ENCODE measurements at places on chromosomes 5 and 9.

DNA sequence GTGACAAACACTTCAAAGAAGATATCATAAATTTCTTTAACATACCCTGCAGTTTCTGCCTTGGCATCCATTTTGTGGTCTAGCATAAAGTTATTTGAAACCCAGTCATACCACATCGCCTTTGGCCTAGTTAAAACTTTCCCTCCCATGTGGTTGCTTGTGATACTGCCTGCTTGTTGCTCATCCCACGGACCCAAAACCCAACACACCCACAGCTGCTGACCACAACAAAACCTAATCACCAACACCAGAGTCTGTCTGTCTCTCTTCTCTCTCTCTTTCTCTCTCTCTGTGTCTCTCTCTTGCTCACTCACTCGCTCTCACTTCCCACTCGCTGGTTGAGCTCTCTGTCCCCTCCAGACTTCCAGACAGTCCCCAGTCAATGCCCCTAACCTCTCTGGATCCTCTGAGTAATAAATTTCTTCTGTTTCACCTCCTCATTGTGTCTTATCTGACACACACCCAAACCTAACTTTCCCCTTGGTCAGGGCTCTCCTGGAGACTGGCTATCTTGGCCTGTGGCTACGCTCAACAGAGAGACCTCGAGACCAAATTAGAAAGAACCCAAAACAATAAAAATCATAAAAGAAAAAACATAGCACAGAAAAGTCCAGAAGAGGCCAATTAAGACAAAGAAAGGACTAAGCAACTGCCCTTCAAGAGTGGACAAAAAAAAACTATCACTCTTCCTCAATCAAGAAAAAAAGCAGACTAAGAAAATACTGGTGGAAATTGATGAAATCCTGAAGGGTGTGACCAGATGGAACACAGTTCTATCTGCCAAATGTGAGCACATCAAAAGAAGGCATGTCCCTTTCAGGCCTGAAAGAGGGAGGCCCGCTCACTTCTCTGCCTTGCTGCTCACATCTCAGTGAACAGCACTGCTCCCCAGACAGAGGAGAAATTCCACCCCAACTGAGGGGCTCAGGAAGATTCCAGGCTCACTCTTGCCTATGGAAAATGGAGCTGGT is 41.5 kb downstream of the TTLL11 start:
- no peak for DNase-seq

- peak; percentile 10 for DNase-seq
Measured at GRCh38 chr5:36150676-36151433, 832 bp downstream of the LMBRD2 start.

DNA sequence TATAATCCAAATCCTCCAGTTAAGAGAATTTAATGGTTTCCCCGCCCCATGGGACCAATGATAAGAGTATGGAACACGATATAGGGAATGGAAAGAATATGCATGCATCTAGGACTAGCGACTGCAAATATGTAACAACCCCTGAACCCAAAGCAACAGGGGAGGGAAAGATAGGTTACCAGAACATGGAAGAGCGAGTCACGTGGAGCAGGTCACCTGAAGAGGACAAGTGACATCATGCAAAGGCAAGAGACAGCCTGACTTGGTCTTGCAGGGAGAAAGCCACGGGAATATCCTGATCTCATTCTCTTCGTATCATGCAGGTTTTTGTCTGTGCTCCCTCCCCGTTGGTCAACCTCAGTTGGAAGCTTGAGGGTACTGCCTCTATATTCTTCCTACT is 4.7 kb upstream of the UHRF2 start:
- DNase-seq, result no peak

GRCh38 chr9:131578731-131579504 is 33.6 kb downstream of the PRRT1B start:
- no peak for DNase-seq

DNA sequence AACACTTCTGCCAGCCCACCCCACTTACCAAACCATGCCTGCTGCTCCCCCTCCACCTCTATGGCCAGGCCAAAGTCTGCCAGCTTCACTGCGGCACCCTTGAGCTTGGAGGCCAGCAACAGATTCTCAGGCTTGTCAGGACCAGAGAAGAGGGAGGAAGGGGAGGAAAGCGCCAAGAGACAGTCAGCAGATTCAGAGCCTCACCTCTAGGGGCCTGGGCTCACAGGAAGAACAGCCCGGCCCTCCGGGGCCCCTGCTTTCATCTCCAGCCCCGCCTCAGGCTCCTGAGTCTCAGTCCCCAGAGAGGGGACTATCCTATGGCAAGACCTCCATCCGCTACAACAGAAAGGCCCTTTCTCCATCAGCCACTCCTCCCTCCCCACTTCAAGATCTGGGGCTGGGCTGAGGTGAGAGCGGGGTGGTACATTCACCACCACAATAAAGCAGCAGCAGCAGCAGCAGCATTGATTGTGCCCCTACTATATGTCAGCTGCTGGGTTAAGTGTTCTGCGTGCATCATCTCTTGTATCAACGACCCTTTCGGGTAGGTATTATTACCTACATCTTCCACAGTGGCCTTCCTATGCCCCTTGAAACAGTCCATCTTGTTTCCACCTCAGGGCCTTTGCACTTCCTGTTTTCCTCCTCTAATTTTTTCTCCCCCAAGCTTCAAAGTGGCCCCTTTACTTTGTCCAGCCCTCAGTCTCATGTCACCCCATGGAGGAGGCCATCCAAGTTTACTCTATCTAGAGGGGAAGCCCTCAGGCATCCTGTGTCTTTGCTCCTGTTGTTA is 36.0 kb downstream of the CAMK2A start:
- no peak for DNase-seq

DNA sequence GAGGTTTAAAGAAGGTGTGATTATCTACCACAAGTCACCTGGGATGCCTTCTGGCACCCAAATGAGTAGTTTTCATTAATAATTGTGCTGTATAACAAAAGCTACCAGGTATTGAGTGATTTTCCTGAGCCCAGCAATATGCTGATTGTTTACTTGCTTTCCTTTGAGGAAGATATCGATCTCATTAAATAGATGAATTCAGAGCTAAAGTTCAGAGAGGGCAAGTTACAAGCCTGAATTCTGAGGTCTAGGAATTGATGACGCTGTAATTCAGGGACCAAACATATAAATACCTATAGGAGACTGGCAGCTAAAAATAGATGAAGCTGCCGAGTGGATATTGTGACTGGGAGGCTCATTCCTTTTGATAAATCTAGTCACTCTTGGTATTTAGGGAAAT is 1.1 kb downstream of the ERCC6L2 start:
- DNase-seq, result no peak

DNA sequence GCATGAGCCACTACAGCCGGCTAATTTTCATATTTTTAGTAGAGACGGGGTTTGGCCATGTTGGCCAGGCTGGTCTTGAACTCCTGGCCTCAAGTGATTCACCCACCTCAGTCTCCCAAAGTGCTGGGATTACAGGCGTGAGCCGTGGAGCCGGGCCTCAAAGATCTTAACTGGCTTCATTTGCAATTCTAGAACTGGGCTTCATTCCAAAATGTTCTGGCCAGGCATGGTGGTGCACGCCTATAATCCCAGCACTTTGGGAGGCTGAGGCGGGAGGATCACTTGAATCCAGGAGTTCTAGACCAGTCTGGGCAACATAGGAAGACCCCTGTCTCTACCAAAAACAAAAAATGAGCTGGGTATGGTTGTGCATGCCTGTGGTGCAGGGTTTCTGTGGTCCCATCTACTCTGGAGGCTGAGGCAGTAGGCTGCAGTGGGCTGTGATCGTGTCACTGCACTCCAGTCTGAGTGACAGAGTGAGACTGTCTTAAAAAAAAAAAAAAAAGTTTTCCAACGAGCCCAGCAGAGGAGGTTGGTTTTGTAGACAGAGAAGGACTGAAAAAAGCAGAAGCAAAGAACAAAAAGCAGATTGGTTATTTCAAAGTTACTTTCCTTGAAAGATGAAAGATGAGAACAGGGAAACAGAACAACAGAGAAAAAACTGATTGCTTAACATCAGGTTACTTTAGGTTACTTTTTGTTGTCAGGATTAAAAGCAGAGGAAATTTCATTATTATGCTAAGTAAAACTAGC is 78.2 kb downstream of the ANKRD55 start:
- no peak for DNase-seq

- DNase-seq, result no peak
Measured at GRCh38 chr5:143738417-143739401, 73.3 kb upstream of the HMHB1 start.

DNA sequence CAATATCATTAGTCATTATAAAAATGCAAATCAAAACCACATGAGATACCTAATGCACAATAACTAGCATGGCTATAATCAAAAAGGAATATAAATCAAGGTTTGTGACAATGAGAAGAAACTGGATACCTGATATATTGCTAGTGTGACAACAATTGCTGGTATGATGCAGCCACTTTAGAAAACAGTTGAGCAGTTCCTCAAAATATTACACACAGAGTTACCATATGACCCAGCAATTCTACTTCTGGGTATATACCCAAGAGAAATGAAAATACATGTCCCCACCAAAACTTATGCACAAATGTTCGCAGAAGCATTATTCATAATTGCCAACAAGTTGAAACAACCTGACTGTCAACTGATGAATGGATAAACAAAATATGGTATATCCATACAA is 339.7 kb upstream of the POU5F2 start:
- DNase-seq, result no peak

- no peak for DNase-seq
Measured at GRCh38 chr5:67051164-67051563, 145.4 kb downstream of the CD180 start.

GRCh38 chr9:120931231-120932085 is 4.9 kb upstream of the TRAF1 start:
- no peak for DNase-seq

GRCh38 chr9:123724211-123724796 is 205.6 kb downstream of the DENND1A start:
- no peak for DNase-seq

- no peak for DNase-seq
Measured at GRCh38 chr9:112046181-112046580, 128.9 kb downstream of the SUSD1 start.

- no peak for DNase-seq
Measured at GRCh38 chr5:135079099-135079681, 45.2 kb upstream of the PITX1 start.

GRCh38 chr5:16160706-16161105 is 18.9 kb downstream of the MARCHF11 start:
- no peak for DNase-seq

DNA sequence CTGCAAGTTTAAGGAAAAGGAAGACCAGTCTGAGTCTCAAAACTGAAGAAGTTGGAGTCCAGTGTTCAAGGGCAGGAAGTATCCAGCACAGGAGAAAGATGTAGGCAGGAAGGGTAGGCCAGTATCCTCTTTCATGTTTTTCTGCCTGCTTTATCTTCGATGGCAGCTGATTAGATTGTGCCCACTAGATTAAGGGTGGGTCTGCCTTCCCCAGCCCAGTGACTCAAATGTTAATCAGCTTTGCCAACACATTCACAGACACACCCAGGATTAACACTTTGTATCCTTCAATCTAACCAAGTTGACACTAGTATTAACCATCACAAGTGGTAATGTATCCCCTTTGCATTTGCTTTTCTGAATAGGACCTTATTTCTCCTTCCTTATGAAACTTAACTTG is 535.9 kb upstream of the FTMT start:
- DNase-seq, result no peak

GRCh38 chr5:108122702-108123101 is 259.2 kb downstream of the FBXL17 start:
- DNase-seq, result no peak

DNA sequence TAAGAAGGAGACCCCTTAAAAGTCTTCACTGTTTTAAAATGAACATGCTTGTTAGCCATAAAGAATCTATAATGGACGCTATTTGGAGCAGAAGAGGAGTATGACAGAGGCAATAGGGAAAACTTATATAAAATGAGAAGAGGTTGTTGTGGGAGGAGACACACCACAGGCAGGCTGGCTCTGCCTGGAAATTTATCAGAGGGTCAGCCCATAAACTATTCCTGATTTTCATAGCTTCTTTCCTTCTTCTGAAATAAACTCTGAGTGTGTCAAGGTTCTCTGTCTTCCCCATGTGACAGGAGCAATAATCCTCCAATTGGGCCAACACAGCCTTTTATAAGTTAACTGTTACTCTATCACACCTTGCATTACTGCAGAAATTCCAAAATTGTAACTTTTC is 19.6 kb upstream of the RUSC2 start:
- no peak for DNase-seq

DNA sequence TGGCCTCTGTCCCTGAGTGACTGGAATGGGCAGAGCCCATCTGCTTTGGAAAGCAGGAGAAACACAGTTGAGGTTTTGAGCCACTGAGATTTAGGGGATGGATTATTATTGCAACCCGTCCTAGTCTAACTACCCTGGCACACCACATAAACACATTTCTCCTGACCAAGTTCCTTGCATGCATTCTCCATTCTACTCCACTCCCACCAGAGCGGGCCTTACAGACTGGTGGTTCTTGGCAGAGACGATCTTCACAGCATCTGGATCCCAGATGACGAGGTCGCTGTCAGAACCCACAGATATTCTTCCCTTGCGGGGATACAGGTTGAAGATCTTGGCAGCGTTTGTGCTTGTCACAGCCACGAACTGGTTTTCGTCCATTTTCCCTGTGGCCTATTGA is 111.0 kb downstream of the DPYSL3 start:
- no peak for DNase-seq

- no peak for DNase-seq
Measured at GRCh38 chr5:137320056-137321045, 178.8 kb downstream of the SPOCK1 start.

DNA sequence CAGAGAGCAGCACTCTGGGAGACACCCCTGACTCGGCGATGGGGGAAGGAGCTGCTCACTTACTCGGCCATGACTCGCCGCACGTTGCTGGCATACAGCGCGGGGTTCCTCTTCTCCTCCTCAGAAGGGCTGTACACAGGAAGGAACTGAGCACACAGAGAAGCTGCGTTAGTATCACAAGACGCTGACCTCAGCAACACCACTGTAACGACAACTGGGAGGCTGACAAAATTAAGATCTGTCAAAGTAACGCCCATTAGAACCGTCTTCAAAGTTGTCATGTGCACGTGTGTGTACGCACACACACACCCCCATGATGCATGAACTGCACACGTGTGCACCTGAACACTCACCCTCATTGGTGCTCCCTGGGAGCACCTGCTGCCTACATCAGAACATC is 32.1 kb upstream of the SLC6A3 start:
- no peak for DNase-seq

DNA sequence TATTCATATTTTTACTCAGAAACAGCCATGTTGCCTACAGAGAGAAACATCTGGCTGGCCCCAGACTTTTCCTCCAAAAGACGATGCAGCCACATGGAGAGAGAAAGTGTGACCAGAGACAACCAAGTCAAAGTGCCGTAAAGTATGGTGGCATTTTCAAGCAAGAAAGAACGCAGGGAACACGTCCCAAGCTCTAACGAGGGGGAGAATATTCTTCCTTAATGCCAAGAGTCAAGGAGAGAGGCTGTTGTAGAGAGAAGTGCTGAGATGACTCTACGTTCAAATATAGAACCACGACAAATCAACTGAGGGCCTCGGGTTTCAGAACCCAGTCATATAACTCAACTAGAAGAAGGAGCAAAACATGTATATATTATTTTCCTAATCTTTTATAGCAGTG is 55.9 kb downstream of the FNBP1 start:
- DNase-seq, result no peak

DNA sequence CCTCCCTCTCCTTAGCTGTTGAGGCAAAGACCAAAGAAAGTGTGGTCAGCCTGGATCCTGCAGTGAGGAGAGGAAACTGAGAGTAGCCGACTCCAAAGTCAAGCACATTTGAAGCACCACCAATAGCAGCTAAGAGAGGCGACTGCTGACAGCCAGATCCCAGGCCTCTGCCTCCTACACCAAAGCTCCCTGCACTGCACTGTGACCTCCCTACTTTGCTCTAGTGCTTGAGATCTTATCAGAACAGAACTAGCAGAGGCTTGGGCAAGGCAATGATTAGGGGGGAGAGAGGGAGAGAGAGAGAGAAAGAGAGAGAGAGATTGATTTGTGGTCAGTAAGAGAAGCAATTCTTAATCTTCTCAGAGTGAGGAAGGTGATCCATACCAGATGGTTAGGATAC is 216.3 kb downstream of the CDK5RAP2 start:
- no peak for DNase-seq
